ENCODE measurements at places on chromosomes 1 and 21. TPM values are rescaled to one million over a fixed set of nuclear protein-coding genes. Genes with fewer than 3 reads are reported as not detected.

DNA sequence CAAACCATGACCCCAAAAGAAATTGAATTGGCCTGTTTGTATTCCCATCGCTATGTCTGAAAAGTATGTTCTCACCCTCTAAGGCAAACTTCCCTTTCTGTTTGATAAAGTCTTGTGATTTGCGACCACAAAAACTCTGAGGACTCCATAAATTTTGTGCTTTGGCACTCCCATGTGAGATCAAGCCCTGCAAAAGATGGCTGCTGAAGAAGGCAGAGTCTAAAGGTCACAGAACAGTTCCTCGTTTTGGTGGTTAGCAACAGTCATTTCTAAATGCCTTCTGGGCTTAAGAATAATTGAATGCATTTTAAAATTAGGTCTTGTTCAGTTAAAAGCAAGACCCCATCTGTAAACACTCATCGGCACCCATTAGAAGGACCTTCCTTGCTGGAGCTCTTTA is 441.6 kb downstream of the OMA1 start:
- H3K27me3 ChIP-seq: no peaks in the 10 kb centered on the region
- H3K4me1 ChIP-seq: no peaks in the 10 kb centered on the region
- DNase-seq: no peak
- no peaks in the 10 kb centered on the region for H3K36me3 ChIP-seq
- no peak overlapping the region for H3K4me3 ChIP-seq

DNA sequence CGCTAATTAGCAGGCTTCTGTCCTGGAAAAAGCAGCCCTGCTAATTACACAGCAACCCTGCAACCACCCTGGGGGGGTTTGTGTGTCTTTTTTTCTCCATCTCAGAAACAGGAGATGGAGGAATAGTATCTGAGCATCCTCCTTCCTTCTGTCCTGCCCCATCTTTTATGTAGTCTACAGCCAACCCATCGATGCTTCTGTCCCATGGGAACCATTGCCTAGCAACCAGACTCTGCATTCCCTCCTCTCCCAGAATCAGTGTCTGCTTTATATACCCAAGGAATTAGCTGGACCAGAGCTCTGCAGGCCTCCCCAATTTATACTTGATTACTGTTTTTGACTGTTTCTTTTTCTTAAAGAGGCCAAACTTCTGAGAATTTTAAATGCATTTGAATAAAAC is 35.1 kb downstream of the LRRC38 start:
- DNase-seq: peak; percentile 26
- no peak overlapping the region for H3K27ac ChIP-seq
- no peak overlapping the region for H3K4me3 ChIP-seq
- no peaks in the 10 kb centered on the region for H3K36me3 ChIP-seq
- no peaks in the 10 kb centered on the region for H3K27me3 ChIP-seq

GRCh38 chr1:32773764-32774463 is 43.2 kb downstream of the YARS1 start:
- no peak for DNase-seq
- H3K27me3 ChIP-seq: no peaks in the 10 kb centered on the region
- H3K4me3 ChIP-seq: no peak overlapping the region

DNA sequence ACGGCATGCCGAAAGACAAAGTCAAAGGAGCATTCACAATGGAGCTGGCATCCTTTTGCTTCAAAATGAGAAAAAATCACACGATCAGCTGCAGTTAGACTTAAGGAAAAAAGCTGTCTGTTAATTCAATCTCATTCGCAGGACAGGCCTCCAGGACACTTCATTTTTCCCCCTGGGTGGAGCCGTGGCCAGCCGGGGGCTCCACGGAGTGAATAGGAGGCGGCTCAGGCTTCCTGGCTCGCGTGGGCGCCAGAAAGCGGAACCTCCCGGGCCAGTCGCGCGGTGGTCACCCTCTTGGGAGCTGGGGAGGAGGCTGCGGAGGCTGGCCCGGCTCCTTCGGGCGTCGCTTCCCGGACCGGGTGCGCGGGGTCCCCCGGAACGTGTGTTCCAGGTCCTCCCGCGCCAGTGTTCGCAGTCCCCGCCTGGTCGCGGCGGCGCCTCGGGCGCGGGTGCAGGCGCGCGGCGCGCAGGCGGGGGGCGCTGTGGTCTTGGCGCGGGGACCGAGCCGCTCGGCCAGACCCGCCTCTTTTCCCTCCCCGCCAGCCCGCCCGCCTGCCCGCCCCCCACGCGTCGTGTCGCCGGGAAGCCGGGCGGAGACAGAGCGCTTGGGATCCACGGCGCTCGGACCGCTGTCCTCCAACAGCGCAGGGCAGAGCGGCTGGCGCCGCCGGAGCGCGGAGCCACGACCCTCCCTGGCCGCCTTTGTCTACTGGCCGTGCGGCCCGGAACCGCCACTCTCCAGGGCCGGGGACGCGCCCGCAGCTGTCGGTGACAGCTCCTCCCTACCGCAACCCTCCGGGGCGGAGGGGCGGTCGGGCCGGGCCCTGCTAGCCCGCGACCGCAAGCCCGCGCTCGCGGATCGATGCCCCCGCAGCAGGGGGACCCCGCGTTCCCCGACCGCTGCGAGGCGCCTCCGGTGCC is at the start of gene RHOU:
Gene RHOU (plus strand): TSS at position 599 of the 921 bp plus-strand sequence. CDS start 264 bp downstream, at position 863.
- peaks cover 20% of the 10 kb centered on the region for H3K4me1 ChIP-seq
- no peaks in the 10 kb centered on the region for H3K36me3 ChIP-seq
- H3K27ac ChIP-seq: peak within 1 kb of the TSS; percentile 2

The PPOX gene
- total RNA-seq: 18.3 TPM

The GBP1 gene
- not detected for total RNA-seq

Data from neural progenitor cell (in vitro differentiated cells).